ENCODE measurements at places on chromosomes 5 and 9.

DNA sequence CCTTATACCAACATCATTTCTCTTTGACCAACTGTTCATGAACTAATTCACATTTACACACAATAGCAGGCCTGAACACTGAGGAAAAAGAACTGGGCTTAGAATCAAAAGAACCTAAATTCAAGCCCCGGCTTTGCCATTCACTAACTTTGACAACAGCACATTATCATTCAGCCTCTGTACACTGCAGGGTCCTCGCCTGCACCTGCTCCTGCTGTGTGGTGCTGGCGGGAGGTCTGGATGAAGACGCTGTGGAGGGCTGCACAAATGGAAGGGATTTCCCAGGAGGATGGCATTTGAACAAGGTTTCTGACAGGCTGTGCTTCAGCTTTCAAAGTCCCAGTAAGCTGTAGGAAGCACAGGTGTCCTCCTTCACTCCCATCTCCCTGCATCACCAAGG is 151.2 kb downstream of the ZDHHC21 start:
- DNase-seq: no peak

DNA sequence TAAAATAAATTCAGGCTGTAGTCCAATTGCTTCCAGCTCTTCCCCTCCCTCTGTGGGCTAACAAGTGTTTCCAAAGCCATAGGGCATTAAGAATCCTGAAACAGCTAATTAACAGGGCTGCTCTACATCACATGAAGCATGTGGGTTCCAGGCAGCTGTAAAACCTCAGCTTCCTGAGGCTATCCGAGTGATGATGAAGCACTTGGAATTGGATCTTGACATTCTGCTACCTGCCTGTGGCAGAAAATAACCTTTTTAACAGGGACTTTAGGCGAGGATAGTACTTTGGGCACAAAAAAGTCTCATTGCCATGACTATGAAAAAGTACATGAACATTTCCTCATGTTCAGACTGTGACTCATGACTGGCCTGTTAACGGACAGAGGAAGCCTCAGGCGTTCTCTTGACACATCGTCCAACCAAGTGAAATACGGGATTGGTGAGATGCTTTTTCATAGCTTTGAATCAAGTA is 107.2 kb downstream of the PDE4D start:
- DNase-seq: peak; percentile 65

DNA sequence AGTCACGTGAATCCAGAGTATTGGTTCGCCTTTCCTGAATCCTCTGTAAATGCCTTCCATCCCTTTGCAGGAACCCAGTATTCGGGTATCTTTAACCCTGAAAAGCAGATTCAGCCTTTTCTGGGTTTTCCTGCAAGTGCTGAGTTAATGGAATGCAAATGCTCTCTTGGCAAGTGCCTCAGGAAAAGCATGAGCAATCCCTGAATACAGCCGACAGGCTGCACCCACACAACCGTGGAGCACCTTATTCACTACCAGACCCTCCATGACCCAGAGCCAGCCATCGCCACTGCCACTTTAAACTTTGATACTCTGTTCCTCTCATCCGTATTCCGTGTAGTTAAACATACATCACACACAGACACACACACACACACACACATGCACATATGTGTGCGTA is 54.4 kb downstream of the ZNF622 start:
- DNase-seq: no peak

DNA sequence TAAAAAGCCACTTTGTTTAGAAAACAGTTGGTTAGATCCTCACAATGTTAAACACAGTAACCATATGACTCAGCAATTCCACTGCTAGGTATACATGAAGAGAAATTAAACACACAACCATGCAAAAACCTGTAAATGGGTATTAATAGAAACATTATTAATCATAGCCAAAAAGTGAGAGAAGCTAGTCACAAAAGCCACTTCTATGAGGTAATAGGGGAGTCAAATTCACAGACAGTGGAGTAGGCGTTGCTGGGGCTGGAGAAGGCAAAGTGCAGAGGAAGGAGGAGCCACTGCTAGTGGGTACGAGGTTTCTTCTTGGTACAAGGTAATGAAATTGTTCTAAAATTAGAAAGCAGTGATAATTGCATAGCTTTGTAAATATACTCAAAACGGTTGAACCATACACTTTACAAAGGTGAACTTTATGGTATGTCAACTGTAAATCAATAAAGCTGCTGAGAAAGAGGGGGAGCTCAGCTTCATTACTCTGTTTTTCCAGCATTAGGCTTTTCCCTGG is 364.4 kb downstream of the GADD45G start:
- no peak for DNase-seq

DNA sequence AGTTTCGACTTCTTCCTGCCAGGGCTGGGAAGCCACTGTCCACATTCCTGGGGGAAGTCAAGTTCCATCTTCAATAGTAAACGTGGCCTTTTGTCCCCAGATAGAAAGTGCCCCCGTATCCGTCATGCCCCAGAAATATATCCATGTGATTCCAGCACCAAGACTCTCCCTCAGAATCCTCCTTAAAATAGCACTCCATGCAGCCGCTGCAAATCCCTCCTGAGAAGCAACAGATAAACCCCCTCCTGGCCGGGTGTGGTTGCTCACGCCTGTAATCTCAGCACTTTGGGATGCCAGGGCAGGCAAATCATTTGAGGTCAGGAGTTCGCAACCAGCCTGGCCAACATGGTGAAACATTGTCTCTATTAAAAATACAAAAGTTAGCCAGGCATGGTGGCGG is 126.1 kb downstream of the OLFM1 start:
- no peak for DNase-seq

GRCh38 chr5:28862860-28863196 is 1824.4 kb upstream of the CDH9 start:
- DNase-seq: no peak

GRCh38 chr5:33755231-33755630 is 136.6 kb downstream of the ADAMTS12 start:
- no peak for DNase-seq

DNA sequence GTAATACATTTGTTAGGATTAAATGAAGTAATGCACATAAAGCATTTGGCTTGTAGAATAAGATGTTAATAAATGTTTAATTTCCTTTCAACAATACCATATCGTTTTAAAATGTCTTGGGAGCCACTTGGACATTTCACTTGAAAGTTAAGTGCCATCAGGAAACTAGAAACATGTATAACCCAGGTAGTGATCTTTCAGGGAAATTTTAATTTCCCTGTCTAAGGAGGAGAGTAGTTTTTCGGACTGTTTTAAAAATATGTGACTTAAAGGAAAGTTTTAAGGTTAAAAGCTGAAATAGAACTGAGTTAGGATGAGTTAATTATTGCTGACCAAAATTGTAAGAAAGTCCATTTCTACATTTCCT is 18.0 kb downstream of the CDC42SE2 start:
- DNase-seq: no peak

- peak; percentile 19 for DNase-seq
Measured at GRCh38 chr9:109467936-109468335, 30.2 kb downstream of the PTPN3 start.

- DNase-seq: no peak
Measured at GRCh38 chr9:111399772-111400563, 69.9 kb upstream of the OR2K2 start.

DNA sequence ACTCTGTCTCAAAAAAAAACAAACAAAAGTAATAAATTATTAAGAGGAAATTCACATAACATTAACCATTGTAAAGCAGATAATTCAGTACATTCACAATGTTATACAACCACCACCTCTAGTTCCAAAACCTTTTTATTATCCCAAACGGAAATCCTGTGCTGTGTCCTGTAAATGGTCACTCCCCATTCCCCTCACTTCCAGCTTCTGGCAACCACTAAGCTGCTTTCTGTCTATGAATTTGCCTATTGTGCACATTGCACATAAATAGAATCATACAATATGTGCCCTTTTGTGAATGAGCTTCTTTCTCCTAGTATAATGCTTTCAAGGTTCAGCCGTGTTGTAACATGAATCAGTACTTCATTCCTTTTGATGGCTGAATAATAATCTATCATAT is 20.8 kb downstream of the C9orf152 start:
- DNase-seq: no peak

DNA sequence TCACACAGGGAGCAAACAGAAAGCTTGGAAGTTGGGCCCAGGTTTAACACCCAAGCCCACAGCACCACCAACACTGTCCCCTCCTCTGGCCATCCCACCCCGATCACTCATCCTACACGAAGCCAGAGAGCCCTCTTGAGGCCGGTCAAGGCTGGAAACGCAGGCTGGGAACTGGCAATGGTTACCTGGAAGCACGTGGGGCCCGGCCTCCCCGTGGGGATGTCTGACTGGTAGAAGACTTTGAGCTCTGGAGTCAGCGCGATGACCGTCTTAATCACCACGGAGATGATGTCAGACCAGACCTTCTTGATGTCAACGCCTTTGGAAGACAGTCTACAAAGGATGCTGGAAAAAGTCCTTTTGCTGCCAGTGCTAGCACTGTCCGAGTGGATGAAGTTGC is 104.1 kb downstream of the TTLL11 start:
- no peak for DNase-seq

DNA sequence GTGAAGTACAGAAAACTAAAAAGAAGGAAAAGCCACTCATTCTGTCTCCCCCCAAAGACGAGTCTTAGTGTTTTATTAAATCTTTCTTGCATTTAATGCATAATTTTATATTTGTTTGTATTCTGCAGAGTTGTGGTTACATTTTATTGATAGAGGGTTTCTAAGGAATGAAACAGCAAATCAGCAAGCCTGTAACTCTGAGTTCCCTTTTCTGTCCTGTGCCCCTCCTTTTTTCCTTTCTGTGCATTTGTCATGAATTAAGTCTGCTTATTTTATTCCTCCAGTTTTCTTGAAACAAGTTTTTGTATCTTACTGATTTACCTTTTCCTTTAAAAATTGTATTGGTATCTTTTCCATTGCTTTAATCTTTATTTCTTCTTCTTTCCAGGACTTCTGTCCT is 132.8 kb downstream of the MUSK start:
- DNase-seq: no peak

GRCh38 chr9:127172066-127172707 is 49.8 kb upstream of the ANGPTL2 start:
- DNase-seq: no peak

DNA sequence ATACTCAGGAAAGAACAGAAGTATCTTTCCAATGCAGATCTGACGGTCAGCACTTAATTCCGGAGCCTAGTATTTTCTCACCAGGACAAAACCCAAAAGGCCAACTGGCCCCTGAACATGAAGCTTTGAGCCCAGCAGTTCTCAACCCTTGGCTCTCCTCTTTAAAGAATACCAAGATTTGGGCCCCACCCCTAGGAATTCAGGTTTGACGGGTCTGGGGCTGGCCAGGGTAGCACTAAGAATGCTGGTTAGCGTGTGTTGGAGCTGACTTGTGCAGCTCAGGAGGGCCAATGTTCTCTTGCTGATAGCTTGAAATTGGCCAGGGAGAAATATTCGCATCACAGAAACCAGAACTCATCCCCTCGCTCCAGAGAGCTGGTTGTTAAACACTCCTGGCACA is 88.3 kb upstream of the PTCH1 start:
- no peak for DNase-seq

DNA sequence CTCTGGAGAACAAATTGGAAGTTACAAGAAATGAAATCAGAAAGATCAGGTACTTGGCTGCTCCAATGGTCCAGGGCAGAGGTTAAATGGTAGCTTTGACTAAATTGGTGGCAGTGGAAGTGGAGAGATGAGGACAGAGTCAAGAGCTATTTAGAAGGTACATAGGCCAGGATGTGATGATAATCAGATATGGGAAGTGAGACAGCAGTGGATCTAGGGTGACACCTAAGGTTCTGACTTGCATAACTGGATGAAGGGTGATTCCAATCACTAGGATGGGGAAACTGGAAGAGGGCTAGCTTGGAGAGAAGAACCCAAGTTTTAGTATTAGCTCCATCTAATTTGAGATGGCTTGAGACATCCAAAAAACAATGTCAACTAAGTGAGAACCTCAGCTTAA is 24.0 kb upstream of the NDUFB6 start:
- no peak for DNase-seq

DNA sequence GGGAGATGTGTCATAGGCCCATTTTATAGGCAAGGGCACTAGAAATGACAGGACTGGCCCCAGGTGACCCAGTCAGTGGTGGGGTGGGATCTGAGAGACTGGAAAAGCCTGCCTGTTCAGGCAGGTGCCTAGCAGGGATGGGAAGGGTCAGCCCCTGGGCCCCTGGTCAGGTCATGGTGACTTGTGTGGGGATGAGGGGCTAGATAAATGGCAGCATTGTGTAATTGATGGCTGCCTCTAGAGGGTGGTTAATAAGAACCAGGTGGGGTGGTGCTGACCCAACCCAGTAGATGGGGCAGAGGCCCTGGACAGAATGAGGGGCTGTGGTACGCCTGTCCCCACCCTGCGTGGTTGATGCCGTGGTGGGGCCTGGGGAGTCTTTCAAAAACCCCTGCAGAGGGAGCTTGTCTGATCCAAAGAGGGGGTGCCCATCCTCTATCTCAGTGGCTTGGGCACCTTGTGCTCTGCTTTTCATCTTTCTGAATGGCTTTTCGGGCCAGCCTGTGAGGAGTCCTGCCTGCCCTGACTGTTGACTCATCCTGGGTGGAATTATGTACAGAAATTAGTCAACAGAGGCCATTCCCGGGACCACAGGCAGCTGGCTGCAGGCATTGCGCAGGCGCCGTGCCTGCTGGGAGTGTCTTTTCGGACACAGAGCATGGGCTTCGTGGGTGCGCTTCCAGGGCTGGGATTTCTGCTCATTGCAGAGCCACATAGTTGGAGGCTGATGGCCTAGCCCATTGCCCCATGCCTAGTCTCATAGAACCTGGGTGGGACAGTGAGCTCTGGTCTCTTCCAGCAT is 93.6 kb upstream of the PITX1 start:
- DNase-seq: no peak

- DNase-seq: no peak
Measured at GRCh38 chr9:121075251-121076036, 689 bp downstream of the CNTRL start.

- no peak for DNase-seq
Measured at GRCh38 chr9:15482146-15482545, 28.6 kb downstream of the PSIP1 start.

DNA sequence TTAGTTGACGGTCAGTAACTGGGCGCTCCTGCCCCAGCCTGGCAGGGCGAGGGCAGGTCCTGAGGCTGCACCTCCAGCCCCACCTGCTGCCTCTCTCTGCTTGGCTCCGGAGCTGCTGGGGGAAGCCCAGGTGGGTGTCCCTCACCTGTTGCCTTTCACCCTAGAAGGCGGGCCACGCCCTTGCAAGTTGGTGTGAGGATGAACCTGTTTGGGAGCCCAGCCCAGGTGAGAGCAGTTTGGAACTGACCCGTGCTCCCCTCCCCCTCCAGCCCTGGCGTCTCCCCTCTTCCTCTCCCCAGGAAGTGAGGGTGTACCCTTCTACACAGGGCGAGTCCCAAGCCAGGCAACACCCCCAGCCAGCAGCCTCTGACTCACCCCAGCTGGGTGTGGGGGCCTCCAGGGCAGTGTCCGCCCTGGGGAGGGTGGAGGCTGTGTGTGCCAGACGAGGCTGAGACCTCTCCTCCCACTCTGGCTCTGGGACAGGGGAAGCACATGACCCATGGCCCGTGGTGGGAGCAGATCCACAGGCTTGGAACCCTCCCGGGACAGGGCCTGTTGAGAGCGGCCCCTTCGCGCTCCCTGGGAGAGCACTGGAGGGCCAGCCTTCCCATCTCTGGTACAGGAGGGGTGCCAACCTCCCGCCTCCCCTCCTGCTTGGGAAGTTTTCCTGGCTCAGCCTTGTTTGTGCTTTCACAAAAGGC is 10.4 kb downstream of the LRRC8A start:
- DNase-seq: peak; percentile 86

Data from retinal pigment epithelial cell (primary cell).